ENCODE measurements at places on chromosomes 6 and 20. TPM values are rescaled to one million over a fixed set of nuclear protein-coding genes. Genes with fewer than 3 reads are reported as not detected.

GPR6 gene
- total RNA-seq, result not detected

DNA sequence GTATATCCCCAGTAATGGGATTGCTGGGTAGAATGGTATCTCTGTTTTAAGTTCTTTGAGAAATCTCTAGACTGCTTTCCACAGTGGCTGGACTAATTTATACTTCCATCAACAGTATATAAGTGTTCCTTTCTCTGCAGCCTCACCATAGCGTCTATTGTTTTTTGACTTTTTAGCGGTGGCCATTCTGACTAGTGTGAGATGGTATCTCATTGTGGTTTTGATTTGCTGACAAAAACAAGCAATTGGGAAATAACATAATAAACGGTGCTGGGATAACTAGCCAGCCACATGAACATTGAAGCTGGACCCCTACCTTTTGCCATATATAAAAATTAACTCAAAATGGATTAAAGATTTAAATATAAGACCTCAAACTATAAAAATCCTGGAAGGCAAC, 14.2 kb downstream of the OR2A4 start:
- DNase-seq, result no peak

DNA sequence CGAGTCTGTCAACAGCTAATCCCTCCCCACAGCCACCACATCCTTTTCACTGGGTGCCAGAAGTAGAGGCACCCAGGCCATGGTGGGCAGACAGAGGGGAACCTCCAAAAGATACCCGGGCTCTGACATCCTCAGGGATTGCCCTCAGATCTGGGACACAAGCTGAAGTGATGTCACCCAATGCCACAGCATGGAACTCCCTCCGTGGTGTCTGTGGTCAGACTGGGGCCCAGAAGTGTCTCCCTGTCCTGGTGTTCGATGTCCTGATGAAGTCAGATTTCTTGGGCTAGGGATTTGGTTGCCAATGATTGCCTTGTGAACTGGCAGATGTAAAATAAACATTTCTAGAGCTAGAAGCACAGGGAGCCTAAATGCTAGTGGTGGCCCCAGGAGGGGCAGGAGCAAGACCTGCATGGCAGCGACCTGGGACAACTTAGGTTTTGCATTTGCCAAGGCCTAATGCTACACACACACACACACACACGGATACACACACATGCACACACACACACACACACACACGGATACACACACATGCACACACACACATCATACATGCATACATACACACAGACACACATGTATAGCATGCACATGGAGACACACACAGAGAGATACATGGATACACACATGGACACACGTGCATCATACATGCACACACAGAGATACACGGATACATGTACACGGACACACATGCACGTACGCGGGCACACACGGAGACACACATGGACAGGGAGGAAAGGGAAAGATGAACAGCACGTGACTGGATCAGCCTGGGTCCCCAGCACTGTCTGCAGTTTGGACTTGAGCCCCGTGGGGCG, 221.0 kb downstream of the NFATC2 start:
- DNase-seq, result no peak

NHLRC1 gene
- total RNA-seq, result not detected

GRCh38 chr6:28330041-28330440, 5.9 kb downstream of the ZSCAN31 start:
- DNase-seq, result no peak

DNA sequence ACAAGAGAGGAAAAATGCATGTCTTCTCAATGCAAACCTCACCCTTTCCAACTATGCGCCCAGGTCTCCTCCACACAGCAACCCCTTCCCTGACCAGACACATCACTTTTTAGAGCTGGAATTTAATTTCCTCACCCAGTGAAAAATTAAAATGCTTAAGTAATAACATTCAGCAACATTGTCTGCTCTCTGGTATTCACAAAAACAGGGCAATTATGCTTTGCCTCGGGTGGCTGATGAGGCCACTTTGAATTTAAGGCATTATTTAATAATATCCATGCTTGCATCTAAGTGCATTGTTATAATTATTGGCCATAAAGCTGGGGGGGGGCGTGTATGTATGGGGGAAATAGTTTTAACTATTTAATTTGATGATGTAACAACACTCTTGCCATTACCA, 777.8 kb upstream of the NRSN1 start:
- no peak for DNase-seq

OXT gene
- not detected for total RNA-seq

TRIM10 gene
- total RNA-seq, result 0.98 TPM

COL9A1 gene
- total RNA-seq, result not detected

GRCh38 chr20:11166712-11167111, 492.9 kb upstream of the JAG1 start:
- no peak for DNase-seq

DNA sequence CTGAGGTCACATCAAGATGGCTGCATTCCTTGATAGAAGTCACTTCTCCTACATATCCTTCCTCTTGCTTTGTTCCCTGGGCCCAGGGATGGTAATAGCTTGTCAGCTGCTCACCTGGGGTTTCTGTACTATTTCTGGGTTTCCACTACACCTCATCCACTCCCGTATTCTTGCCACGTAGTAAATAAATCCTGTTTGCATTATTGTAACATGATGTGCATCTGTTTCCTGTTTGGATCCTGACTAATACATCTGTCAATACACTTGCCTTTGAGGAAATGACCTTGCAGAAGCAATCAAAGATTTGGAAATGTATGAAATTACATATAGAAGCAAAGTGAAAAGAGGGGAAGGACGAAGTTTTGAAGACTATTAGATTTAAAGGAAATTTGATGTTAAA, 619.0 kb downstream of the PHF3 start:
- DNase-seq, result no peak

DNA sequence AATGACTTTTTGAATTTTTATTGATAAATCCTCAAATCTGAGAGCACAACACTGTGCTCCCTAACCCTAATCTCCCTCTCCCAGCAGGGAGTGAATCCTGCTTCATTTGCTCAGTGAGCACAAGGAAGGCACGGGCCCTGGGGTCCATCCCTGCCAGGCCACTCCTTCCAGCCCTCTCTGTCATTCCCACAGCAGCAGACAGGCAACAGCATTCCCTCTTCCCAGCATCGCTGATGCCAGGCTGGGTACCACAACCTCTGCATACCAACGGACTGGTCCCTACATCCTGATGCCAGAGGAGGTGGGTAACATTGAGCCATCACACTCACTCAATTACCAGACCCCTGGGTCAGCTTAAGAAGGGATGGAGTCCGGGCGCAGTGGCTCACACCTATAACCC, 34.2 kb downstream of the MRPL14 start:
- DNase-seq, result no peak

DNA sequence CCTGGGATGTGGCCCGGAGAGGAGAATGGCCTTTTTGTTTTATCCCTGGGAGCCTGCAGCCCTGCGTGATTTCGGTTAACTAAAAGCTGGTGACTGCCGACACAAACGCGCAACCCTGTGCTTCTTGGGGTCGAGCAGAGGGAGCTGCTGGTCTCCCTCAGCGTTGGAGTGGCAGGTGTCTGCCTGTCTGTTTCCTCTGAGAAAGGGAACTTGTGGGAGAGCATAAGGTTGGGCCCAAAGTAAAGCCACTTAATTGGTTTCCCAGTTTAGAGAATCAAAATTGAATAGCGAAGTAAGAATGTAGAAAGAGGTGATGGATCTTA, 500 bp downstream of the LTV1 start:
- no peak for DNase-seq

GRCh38 chr6:99802396-99803031, 191.5 kb downstream of the MCHR2 start:
- DNase-seq, result no peak

JAG1 gene
- total RNA-seq, result 31.9 TPM

VGLL2 gene
- total RNA-seq, result not detected

TRERF1 gene
- total RNA-seq, result 12.4 TPM

DNA sequence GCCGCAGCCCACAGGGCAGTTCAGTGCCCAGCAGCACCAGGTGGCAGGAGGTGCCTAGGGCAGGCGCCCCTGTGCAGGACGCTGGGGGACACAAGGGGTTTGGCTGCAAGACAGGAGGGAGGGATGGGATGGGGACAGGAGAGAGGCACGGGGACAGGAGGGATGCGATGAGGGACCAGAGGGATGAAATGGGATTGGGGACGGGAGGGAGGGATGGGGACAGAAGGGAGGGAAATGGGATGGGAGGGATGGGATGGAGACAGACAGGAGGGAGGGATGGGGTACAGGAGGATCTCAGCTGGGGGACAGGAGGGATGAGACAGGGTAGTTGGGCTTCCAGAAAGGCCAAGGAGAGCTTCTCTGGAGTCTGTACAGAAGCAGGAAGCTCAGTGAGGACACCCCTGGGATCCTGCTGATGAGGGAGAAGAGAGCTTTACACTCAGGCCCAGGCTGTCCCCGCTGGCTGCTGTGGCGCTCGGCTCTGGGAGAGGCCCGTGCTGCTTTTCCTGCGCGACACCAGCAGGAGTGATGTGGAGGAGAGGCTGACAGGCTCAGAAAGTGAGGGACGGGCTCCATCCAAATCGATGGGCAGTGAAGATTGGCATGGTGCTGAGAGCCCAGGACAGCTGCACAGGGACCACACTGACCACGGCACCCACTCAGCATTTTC, 400.8 kb downstream of the SMOC2 start:
- DNase-seq, result no peak

DNA sequence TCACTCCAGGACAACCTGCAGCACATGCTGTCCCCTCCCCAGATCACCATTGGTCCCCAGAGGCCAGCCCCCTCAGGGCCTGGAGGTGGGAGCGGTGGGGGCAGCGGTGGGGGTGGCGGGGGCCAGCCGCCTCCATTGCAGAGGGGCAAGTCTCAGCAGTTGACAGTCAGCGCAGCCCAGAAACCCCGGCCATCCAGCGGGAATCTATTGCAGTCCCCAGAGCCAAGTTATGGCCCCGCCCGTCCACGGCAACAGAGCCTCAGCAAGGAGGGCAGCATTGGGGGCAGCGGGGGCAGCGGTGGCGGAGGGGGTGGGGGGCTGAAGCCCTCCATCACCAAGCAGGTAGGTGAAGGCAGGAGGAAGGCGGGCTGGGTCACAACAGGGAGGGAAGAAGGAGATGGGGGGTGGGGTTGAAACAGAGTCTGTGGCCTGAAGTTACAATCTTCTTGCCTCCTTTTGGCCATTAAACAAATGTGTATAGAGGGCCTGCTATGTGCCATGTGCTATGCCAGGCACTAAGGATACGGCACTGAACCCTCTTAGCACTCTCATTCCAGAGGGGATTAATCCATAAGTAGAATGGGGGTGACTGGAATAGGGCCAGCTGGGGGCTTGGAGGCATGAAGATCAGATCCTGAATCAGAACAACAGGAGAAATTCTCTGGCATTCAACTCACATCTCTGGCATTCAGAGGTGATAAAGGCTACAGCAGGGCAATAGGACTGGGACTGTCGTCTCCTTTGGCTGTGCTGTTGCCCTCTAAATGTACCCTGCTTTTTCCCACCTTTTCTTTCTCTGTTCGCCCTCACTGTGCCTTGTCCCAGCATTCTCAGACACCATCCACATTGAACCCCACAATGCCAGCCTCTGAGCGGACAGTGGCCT, 10.5 kb upstream of the ZBTB9 start:
- DNase-seq, result no peak

B3GAT2 gene
- total RNA-seq, result not detected

CCDC170 gene
- total RNA-seq, result 0.12 TPM

DNA sequence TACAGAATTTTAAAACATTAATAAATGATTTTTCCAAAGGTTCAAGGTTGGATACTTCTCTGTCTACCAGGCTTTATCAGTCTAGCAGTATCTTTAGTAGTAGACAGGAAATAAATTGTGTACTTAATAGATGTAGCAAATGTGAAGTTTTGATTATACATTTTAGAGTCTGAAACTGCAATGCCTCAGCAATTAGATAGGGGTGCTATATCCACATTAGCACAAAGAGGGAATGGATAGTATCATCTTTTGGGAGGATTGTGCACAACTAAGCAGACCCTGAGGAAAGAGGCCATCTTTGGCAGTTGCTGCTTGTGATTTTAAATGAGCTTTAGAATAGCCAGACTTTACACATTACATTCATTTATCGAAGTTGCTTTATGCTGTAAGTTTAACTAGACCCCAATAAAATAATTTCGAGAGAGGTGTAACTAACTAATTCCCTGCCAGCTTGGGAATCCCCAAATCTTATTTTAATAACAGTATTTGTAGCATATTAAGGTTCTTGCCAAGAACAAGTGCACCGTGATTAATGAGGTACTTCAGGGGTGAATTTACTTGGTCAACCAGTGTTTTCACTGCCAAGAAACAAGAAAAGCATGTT, 2.8 kb downstream of the KCNQ5 start:
- no peak for DNase-seq

TGM3 gene
- total RNA-seq, result not detected

- no peak for DNase-seq
Measured at GRCh38 chr6:145323646-145324045, 411.7 kb downstream of the EPM2A start.

DNA sequence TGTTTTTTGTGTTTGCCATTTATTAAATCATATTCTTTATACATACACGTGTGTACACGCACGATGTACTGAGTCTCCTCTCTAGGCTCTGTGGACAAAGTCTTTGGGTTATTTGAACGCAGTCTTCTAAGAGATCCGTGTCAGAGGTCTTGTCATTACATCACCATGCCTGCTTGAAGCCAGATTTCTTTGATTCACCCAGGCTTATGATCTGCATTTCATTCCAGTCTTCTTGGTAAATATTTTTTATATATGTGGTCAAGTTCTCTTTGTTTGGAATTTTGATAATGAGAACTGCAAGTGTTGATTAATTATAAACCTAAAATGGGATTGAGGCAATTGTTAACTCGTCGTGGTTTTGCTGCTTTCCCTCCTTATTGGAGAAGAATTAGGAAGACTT, 34.6 kb downstream of the KCNS1 start:
- DNase-seq, result no peak

All from HCT116 (cell line).